ENCODE measurements at places on chromosomes 11 and 22. TPM values are rescaled to one million over a fixed set of nuclear protein-coding genes. Genes with fewer than 3 reads are reported as not detected.
A peak's percentile ranks its signal among the peaks of the same experiment; 100 is the strongest.

GRCh38 chr22:36745301-36745995 lies 30.5 kb downstream of the IFT27 start:
- no peak overlapping the region for H3K4me3 ChIP-seq
- H3K27me3 ChIP-seq = peaks cover 37% of the 10 kb centered on the region
- no peaks in the 10 kb centered on the region for H3K36me3 ChIP-seq
- H3K27ac ChIP-seq = no peak overlapping the region
- no peak for DNase-seq

GRCh38 chr11:70680781-70681281 lies 282.5 kb downstream of the CTTN start:
- H3K36me3 ChIP-seq = no peaks in the 10 kb centered on the region
- H3K4me3 ChIP-seq = no peak overlapping the region
- peaks cover 23% of the 10 kb centered on the region for H3K27me3 ChIP-seq
- H3K27ac ChIP-seq = no peak overlapping the region
- DNase-seq = no peak
- no peaks in the 10 kb centered on the region for H3K4me1 ChIP-seq

- H3K27ac ChIP-seq = peak overlapping the region; percentile 8
- DNase-seq = no peak
- H3K36me3 ChIP-seq = peaks cover 5% of the 10 kb centered on the region
- H3K4me3 ChIP-seq = no peak overlapping the region
Observed at GRCh38 chr11:96161307-96162089, 181.5 kb downstream of the MAML2 start.

GRCh38 chr11:43138621-43139140 lies 173.1 kb upstream of the API5 start:
- no peaks in the 10 kb centered on the region for H3K4me1 ChIP-seq
- no peaks in the 10 kb centered on the region for H3K27me3 ChIP-seq
- H3K36me3 ChIP-seq = no peaks in the 10 kb centered on the region
- DNase-seq = no peak
- H3K4me3 ChIP-seq = no peak overlapping the region
- no peak overlapping the region for H3K27ac ChIP-seq

DNA sequence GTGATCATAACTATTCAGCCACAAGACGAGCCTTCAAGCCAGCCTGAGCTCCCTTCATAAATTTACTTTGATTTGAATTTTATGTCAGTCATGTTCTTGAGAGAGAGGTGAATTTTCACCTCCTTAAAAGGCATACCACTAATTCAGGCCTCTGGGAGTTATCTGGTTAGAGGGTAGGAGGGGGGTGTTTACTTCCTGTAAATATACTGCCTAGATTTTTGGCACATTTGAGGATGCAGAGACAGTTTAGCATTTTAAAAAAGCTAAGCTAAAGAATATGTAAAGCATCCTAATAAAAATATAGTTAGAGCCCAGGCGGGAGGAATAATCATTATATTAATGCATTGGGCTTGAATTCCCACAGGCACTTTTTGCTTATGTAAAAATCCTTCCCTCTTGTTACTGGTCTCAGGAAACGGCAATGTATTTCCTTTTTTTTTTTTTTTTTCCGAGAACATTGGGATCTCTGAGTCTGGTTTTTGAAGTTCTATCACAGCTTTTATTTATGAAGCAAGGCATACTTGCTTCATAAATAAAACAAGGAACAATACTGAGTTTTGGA lies 116.5 kb downstream of the CSNK2A3 start:
- H3K4me1 ChIP-seq = peaks cover 7% of the 10 kb centered on the region
- H3K27me3 ChIP-seq = peaks cover 21% of the 10 kb centered on the region
- H3K27ac ChIP-seq = no peak overlapping the region
- H3K4me3 ChIP-seq = no peak overlapping the region
- no peaks in the 10 kb centered on the region for H3K36me3 ChIP-seq

- peaks cover 2% of the 10 kb centered on the region for H3K4me1 ChIP-seq
- H3K4me3 ChIP-seq = no peak overlapping the region
Observed at GRCh38 chr11:86632499-86633269, 39.7 kb downstream of the ME3 start.

GRCh38 chr22:26431261-26431995 lies 2.4 kb downstream of the ASPHD2 start:
- peak overlapping the region; percentile 12 for H3K4me3 ChIP-seq
- peak overlapping the region; percentile 9 for H3K27ac ChIP-seq
- peaks cover 40% of the 10 kb centered on the region for H3K4me1 ChIP-seq
- no peak for DNase-seq
- peaks cover 3% of the 10 kb centered on the region for H3K36me3 ChIP-seq
- no peaks in the 10 kb centered on the region for H3K27me3 ChIP-seq

MMP1 gene
- 0.16 TPM for total RNA-seq

OR2D2 gene
- total RNA-seq = not detected

MN1 gene
- total RNA-seq = 0.40 TPM
